ENCODE measurements at places on chromosomes 3 and 15. TPM values are rescaled to one million over a fixed set of nuclear protein-coding genes. Genes with fewer than 3 reads are reported as not detected.

GRCh38 chr15:87672309-87673288 is 583.9 kb downstream of the NTRK3 start:
- DNase-seq = peak; percentile 53

GRCh38 chr3:141421639-141422319 is 53.5 kb downstream of the ZBTB38 start:
- DNase-seq = peak; percentile 66

AGBL1 gene
- total RNA-seq = not detected

CPA3 gene
- total RNA-seq = 2.1 TPM

SSUH2 gene
- total RNA-seq = not detected

CHST14 gene
- total RNA-seq = 13.6 TPM

ADPRH gene
- total RNA-seq = 8.3 TPM
